Fibroblast of villous mesenchyme (primary cell): ENCODE measurements at places on chromosomes 7 and 10. TPM values are rescaled to one million over a fixed set of nuclear protein-coding genes. Genes with fewer than 3 reads are reported as not detected.
A peak's percentile ranks its signal among the peaks of the same experiment; 100 is the strongest.

GRCh38 chr7:27095897-27096767 is at the start of gene HOXA1:
Gene HOXA1, minus strand, starts transcription at chr7:27096000. Its CDS starts 88 bp downstream, at chr7:27095912.
- peak; percentile 81 for DNase-seq

Gene CPN1
- not detected in 2 replicates for total RNA-seq

- DNase-seq: no peak
These were observed 561.9 kb upstream of the KCND2 start for GRCh38 chr7:119711104-119711503.

Gene CC2D2B
- 0.86 TPM in 1 of 2 replicates, not detected in the other for total RNA-seq

DNA sequence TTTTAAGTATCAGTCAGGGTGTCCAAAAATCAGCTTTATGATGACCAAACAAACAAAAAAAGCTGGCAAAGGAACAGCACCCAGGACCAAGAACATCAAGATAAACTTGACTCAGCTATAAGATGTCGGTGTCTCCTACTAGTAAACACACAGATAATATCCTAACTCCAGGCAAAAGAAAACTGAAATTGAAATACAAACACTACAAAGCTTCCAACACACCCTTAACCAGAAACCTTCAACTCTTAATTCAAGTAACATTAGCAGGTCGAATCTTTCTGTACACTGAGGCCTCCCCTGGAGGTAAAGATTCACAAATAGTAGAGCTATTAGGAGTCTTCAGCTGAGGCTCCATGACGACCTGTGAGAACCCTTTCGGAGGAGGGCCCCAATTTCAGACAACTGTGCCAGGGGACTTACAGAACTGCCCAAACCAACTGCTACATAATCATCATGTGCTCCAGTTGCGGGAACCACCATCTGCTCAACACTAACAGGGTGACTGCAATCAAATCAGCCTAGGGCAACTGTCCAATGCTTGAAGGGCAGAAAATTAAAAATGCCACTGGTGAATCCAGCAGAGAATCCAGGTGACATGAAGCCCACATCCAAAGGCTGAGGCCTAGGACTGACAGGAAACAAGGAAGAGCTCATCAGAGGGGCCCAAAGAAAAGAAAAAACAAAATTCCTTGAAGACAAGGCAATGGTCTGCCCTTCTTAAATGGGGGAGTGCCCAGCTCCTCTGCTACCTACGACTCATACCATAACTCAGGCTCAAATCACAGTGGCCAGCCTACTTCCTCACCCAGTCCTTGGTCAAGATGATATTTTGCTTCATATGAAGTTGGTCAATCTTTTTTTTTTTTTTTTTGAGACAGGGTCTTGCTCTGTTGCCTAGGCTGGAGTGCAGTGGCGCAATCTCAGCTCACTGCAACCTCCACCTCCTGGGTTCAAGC is 20.0 kb downstream of the XPNPEP1 start:
- peak; percentile 48 for DNase-seq

Gene JCAD
- 7.8 and 18.7 TPM in 2 replicates for total RNA-seq
